ENCODE measurements at places on chromosomes 11 and 22. TPM values are rescaled to one million over a fixed set of nuclear protein-coding genes. Genes with fewer than 3 reads are reported as not detected.

The MPPED1 gene
- total RNA-seq = not detected

The PGR gene
- total RNA-seq = not detected

The BTG4 gene
- not detected for total RNA-seq

The PANX2 gene
- 0.54 TPM for total RNA-seq

The STK33 gene
- 14.3 TPM for total RNA-seq

The C11orf52 gene
- not detected for total RNA-seq

DNA sequence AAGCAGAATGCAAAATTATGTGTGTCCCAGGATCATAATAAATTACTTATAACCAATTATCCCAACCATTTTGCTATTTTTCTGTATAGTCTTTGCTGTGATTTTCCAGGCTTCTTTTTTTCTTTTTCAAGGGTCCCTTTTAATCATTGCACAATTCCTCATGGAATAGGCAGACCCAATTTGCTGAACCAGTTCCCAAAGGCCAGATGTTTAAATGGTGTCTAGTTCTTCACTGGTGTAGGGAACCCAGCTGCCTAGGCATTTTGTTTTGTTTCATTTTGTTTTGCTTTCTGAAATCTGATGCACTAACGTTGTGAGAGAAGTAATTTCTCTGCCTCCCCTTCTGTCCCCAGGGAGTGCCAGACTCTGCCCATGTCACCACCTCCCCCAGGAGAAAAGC, 60.4 kb downstream of the CHST1 start:
- DNase-seq = no peak

- DNase-seq = peak; percentile 22
Observed at GRCh38 chr11:103798026-103798425, 238.4 kb upstream of the DDI1 start.

- peak; percentile 15 for DNase-seq
Observed at GRCh38 chr22:41862160-41862529, 29.2 kb downstream of the SREBF2 start.

DNA sequence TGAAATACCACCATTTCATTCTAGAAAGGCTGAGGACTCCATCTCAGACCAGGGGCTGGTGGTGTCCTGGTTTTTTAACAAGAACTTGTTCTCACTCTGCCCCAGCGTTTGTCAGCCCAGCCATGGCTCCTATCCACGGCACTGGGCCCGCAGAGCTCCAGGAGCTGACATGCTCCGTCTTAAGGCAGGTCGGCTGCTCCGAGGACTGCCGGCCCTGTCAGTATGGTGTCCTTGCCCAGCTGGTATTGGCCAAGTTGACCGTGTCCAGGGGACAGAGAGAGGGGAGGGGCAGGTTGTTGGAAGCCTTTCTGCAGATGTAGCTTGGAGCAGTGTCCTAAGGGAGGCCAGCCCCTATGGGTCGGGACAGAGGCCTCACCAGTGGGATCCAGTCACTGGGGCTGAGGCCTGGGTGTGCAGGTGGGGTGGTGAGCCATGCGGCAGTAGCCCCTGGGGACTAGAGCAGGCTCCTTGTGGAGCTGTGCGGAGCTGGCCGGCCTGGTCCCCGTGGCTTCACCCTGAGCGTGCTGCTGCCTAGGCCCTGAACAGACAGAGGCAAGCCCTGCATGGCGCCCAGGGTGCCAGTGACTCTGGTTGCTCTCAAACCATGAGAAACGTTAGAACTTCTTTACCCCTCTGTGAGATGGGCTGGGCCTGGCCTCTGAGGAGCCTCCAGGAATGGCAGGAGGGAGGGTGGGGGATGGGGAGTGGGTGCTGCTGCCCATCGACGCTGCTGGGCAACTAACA, 39.9 kb upstream of the KCNQ1OT1 start:
- no peak for DNase-seq

- DNase-seq = no peak
Observed at GRCh38 chr22:38453996-38454352, 1.0 kb downstream of the KCNJ4 start.

- DNase-seq = no peak
Observed at GRCh38 chr11:67423891-67424613, 4.2 kb upstream of the RPS6KB2 start.

DNA sequence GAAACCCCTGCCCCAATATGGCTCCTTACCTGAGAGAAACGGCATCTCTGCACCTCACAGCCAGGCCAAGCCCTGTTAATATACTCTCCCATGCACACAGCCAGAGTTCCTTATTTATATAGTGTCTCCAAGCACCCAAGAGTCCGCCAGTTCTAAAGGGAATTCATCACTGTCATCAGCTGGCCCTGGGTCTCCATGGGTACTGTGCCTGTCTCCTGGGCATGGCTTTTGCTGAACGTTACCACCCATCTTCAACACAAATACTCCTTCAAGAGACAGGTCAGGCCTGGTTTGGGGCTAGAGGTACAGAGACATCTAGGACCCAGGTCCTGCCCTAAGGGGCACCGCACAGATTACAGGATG, 1.6 kb upstream of the ATG16L2 start:
- peak; percentile 48 for DNase-seq

- no peak for DNase-seq
Observed at GRCh38 chr11:70786021-70786665, 387.8 kb downstream of the CTTN start.

- DNase-seq = no peak
Observed at GRCh38 chr22:25160120-25160996, 39.3 kb upstream of the CRYBB3 start.

DNA sequence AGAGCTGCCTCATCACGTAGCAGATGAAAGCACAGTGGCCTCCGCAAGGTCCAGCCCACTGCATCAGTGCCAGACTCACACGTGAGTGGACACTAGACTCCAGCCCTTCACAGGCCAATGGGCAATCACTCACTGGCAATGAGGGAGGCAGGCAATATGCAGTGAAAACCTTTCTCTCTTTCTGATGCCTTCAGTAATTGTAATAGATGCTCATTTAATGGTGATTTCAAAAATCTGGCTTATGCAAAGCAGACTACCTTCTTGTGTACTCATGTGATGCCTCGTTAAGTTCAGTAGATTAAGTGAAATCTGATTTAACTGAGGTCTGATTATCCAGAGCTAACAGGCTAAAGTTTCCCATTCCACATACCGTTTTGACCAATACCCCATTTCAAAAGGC, 546.9 kb downstream of the MIAT start:
- no peak for DNase-seq

- DNase-seq = no peak
Observed at GRCh38 chr11:1308743-1309497, 512 bp downstream of the TOLLIP start.

DNA sequence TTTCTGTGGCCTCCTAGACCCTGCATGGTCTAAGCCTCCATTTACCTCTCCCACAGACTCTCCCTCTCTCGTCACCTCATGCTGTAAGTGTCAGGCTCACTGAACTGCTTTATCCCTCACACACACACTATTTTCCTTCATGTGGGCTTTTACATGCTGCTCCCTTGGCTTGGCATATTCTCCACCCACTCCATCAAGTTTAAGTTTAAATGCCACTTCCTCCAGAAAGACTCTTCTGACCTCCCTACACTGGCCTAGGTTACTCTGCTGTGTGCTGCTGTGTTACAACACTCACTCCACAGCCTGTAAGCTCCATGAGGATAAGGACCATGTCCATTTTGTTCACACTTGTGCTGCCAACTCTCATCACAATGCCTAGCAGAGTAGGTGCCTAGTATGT, 2.5 kb downstream of the DCHS1 start:
- DNase-seq = no peak

DNA sequence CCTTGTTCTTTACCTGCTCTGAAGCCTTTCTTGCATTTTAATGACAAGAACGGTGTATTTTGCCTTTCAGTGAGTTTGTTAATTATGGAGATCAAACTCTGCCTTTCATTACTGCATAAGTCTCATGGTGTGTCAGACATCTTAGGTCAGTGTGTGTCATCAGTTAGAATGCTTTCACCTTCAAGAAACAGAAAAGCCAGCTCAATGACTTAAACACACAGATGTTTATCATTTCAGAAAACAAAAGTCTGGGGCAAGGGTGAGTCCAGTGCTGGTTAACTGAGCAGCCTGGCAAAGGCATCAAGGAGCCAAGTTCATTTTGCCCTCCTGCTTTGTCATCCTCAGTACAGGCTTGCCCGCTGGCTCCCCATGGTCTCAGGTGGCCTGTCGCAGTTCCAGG, 54.5 kb downstream of the PACS1 start:
- DNase-seq = peak; percentile 84

DNA sequence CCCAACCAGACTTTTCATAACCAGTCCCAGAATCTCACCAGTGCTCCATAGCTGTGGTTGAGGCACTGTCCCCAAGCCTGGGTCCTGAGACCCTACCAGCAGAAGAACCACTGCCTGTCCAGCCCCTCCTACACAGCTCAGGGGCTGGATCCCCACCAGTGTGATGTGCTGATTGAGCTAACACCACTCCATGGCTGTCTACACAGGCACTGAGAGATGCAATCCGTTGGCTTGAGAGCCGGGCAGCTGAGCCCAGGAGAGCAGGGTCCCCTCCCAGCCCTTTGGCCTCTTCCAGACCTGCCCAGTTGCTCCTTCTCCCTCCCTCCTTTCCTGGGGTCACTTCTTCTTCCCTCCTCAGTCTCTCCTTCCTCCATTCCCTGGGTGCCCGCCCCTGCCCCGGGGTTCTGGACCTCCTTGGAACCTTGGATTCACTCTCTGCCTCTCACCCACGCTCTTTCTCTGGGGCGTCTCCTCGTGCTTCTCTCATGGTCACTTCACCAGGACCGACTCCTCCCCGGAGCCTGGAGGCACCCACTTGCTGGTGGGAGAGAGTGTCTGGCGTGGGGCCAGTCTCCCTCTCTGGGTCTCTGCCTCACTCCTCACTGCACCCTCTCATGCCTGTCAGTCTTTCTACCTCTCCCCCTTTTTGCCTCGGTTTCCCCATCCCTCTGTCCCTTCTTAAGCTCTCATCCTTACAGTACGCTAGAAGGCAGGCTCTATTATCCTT, 706 bp upstream of the SCYL1 start:
- no peak for DNase-seq

- no peak for DNase-seq
Observed at GRCh38 chr11:116035977-116036376, 531.8 kb upstream of the CADM1 start.

- DNase-seq = peak; percentile 40
Observed at GRCh38 chr11:7603031-7603781, 70.1 kb downstream of the CYB5R2 start.

DNA sequence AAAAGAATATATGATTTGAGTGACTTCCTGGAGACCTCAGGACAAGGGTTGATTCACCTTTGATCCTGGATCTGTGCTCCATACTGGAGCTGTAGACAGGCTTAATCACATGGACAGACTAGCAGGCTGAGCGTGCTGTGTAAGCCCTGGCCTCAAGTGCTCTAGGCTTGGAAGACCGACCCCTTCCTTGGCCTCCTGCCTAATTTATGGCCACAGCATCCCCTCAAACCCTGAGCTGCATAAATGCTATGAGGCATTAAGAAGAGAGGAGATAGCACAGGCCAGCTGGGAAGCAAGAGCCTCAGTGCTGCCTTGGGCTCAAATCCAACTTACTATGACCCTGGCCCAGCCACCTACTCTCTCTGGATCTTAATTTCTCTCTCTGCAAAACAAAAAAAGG, 385.1 kb downstream of the BUD13 start:
- DNase-seq = no peak

- no peak for DNase-seq
Observed at GRCh38 chr11:64060861-64061444, 25.2 kb downstream of the FLRT1 start.

GRCh38 chr22:30337461-30337778, 10.7 kb upstream of the TBC1D10A start:
- no peak for DNase-seq
